ENCODE measurements at places on chromosomes 12 and 14.
A peak's percentile ranks its signal among the peaks of the same experiment; 100 is the strongest.

DNA sequence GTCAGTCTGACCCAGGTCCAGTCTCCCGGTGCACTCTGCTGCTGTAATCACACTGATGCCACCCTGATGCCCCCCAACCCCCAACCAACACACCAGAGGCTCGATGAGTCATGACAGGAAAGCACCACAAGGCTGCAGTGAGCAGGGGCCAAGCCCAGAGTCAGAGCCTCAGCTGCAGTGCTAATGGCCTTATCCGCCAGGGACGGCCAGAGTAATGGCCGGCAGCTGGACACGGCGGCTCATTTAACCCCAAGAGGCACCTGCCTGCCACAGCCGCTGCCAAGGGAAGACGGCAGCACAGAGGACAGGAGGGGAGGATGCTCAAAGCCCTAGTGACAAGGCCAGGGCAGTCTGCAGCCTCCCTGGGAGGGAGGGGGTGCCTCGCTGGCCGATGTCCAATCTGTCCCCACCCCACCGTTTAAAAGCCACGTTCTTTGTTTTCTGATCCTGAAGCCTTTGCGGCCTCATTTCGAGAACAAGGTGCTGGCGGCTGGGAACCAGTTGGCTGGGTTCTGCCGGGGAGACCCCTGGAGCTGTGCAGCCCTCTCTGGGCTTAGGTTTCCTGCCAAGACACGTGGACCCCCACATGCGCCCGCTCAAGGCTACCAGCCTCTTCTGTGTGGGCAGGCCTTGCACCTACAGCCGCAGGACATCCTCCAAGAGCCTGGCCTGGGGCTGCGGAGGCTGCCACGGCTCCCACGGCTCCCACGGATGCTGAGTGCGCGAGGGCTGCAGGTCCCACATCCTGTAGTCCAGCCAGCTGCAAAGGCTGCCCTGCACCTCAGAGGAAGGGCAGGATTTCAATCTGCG, 13.1 kb downstream of the CCDC85C start:
- DNase-seq: no peak
- H3K36me3 ChIP-seq: no peaks in the 10 kb centered on the region
- H3K27me3 ChIP-seq: no peaks in the 10 kb centered on the region
- no peak overlapping the region for H3K4me3 ChIP-seq

- no peak for DNase-seq
- no peak overlapping the region for H3K4me3 ChIP-seq
- no peaks in the 10 kb centered on the region for H3K36me3 ChIP-seq
Measured at GRCh38 chr14:23776296-23776695, 140.1 kb downstream of the DHRS2 start.

DNA sequence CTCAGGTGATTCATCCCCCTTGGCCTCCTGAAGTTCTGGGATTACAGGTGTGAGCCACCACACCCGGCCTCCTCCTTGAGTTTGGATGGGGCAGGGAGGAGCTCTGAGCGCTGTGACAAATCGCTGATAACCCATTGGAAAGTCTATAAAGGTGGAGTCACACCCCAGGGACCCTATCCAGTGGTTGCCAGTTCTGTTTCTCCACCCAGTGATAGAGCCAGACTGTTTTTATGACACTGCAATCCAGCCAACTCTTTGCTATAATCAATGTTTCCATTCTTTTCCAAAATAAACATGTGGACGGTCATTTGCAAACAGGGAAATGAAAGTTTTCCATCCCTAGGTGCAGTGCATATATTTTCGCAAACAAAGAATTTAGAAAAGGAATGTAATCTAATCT, 142.0 kb upstream of the PELI2 start:
- H3K36me3 ChIP-seq: no peaks in the 10 kb centered on the region
- H3K4me3 ChIP-seq: no peak overlapping the region
- no peak for DNase-seq
- H3K4me1 ChIP-seq: peaks cover 2% of the 10 kb centered on the region
- H3K27me3 ChIP-seq: no peaks in the 10 kb centered on the region

GRCh38 chr12:104626069-104626837, 169.5 kb downstream of the CHST11 start:
- H3K27me3 ChIP-seq: no peaks in the 10 kb centered on the region
- no peak for DNase-seq
- no peaks in the 10 kb centered on the region for H3K36me3 ChIP-seq

- no peaks in the 10 kb centered on the region for H3K27me3 ChIP-seq
- H3K4me1 ChIP-seq: no peaks in the 10 kb centered on the region
- no peaks in the 10 kb centered on the region for H3K36me3 ChIP-seq
- DNase-seq: no peak
- peak overlapping the region; percentile 80 for H3K27ac ChIP-seq
Measured at GRCh38 chr14:35045798-35046047, 349 bp upstream of the FAM177A1 start.

DNA sequence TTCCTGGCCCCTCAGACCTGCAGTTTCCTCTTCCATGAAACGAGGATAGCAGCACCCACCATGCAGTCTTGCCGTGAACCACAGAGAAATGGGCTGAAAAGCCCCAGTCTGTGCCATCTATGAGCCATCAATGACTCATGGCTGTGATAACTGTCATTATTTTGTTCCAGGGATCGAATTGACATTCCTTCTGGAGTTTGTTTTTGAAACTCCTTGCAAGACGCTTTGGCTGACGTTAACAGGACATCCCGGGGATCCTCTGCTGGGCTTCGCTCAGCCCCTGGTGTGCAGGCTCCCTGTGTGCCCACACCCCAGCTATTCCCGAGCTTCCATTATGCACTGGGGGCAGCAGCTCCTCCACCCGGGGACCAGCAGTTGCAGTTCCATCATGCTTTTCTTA, 33.8 kb downstream of the MMAB start:
- no peaks in the 10 kb centered on the region for H3K27me3 ChIP-seq
- no peak overlapping the region for H3K4me3 ChIP-seq
- peaks cover 4% of the 10 kb centered on the region for H3K36me3 ChIP-seq
- no peak for DNase-seq

DNA sequence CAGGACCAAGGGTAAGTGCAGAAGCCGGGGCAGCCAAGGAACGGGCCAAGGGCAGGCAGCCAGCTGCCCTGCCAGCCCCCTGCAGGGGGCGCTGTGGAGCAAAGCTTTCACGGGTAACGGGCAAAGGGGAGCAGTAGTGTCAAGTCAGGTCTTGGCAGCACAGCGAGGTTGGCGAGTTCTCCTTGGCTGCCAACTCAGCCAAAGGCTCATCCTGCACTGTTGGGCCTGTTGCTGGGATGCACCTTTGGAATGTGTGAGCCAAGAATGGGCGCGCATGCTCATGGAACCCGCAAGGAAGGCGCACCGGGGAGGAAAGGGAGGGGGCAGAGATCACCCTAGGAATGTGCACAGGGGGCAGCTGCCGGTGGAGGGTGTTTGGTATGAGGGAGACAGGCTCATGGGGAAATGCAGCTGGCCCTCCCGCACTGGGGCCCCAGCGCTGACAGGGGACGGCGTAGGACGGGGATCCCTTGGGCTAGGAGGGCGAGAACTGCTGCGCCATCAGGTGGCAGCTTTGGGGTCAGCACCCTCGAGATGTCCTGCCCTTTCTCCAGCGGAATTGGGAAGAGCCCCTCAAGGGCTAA, 138.0 kb downstream of the ASCL4 start:
- H3K4me1 ChIP-seq: no peaks in the 10 kb centered on the region
- H3K27ac ChIP-seq: no peak overlapping the region
- no peaks in the 10 kb centered on the region for H3K27me3 ChIP-seq
- DNase-seq: peak; percentile 75
- H3K4me3 ChIP-seq: no peak overlapping the region
